Activated effector memory CD4-positive, alpha-beta T cell treated with anti-CD3 and anti-CD28 coated beads, Interleukin-2, amount 50 U/mL, for 16 hours (primary cell): ENCODE measurements at places on chromosomes 13 and 19.

DNA sequence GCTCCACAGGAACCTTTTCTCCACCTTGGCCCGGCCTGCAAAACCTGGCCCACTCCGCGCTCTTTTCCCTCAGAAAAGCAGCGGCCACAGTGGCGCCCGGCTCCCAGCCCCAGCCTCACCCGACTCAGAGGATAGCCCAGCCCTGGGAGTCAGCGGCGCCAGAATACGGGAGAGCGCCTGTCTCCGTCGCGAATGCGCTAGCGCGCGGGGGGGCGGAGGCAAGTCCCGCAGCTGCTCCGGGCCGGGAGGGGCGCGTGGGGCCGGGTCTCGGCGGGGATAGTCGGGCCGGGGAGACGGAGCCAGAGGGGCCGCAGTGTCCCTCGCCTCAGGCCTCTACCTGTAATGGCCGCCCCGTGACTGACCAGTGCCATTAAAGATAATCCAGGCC lies at the start of gene ZFP30:
Gene ZFP30 (minus strand): TSS at position 165 of the 388 bp plus-strand sequence. CDS start 7,643 bp downstream, outside the sequence.
- DNase-seq, result peak; percentile 92

DNA sequence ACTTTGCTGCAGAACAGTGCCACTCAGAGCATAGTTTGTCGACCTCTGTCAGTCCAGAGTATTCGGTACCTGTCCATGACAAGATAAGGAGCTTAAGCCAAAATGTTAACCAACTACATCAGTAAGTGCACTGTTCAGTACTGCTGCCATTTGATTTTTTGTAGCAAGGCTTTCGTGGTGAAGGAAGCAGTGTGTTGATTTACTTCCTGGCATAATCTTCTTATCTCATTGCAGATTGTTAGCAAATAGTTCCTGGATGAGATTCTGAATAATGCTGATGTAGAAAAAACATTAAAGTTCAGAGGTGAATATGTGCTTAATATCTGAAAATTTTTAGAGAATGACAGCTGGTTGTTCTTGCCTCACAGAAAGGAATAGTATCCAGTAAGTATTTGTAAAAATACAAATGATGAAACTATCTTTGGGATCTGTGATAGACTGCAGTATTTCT lies 85.7 kb downstream of the LRRC63 start:
- DNase-seq, result no peak

- DNase-seq, result no peak
These were observed 116.7 kb downstream of the TNFRSF19 start for GRCh38 chr13:23686948-23687347.

DNA sequence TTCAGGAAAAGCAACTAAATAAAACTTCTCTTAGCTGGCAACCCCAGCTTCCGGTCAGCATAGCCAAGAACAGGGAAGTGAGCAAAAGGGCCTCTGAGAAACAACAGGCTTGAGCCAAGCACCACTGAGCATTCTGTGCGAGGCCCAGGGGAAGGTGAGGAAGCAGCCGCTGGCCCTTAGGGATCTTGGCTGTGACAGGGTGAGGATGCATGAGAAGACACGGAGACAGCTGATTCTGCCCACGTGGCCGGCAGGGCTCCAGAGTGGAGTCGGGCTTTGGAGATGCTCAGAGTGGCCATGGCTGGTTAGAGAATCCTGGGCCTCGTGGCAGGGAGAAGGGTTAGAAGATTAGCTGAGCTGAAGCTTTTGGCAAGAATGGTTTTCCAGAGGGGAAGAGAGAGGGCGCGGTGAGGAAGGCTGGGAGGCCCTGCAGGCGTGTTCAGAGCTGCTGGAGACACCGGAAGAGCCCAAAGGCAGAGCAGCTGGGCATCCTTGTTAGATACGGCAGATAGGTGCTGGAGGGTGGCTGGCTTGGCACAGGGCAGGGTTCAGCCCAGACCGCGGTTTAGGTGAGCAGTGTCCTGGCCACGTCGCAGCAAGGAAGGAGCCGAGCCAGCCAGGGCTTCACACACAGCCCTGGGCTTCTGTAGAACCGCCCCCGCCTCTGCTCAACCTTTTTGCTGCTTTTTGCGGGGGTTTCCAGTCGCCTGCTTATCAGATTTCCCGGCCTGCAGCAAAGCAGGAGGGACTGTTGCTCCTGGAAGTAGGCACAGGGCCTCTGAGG lies 17.3 kb downstream of the UPF1 start:
- DNase-seq, result peak; percentile 80

- no peak for DNase-seq
These were observed 34.3 kb upstream of the PCDH8 start for GRCh38 chr13:52882785-52883184.
